Caki2 (cell line): ENCODE measurements at places on chromosomes 6 and 20. TPM values are rescaled to one million over a fixed set of nuclear protein-coding genes. Genes with fewer than 3 reads are reported as not detected.
A peak's percentile ranks its signal among the peaks of the same experiment; 100 is the strongest.

- no peak for DNase-seq
These were observed 187.5 kb downstream of the PLCB4 start for GRCh38 chr20:9256393-9256792.

GRCh38 chr6:20644667-20645370, 110.6 kb downstream of the CDKAL1 start:
- DNase-seq = no peak

DNA sequence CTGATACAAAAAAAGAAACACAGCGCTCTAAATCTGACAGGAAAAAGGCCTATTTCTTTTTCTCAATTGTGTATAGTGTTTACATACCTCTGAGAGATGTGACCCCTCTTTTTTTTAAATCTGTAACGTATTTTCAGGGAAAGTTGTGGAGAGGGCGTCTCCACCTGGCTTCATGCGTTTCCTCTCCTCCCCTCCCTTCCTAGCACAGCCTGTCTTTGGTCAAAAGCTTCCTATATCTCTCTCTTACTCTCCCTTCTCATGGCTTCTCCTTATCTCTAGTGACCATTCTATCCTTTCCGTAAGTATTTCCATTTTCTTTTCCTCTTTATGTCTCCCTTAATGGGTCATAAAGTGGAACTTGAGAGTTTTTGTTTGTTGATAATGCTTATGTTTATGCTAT, 458.9 kb downstream of the HACE1 start:
- no peak for DNase-seq

DNA sequence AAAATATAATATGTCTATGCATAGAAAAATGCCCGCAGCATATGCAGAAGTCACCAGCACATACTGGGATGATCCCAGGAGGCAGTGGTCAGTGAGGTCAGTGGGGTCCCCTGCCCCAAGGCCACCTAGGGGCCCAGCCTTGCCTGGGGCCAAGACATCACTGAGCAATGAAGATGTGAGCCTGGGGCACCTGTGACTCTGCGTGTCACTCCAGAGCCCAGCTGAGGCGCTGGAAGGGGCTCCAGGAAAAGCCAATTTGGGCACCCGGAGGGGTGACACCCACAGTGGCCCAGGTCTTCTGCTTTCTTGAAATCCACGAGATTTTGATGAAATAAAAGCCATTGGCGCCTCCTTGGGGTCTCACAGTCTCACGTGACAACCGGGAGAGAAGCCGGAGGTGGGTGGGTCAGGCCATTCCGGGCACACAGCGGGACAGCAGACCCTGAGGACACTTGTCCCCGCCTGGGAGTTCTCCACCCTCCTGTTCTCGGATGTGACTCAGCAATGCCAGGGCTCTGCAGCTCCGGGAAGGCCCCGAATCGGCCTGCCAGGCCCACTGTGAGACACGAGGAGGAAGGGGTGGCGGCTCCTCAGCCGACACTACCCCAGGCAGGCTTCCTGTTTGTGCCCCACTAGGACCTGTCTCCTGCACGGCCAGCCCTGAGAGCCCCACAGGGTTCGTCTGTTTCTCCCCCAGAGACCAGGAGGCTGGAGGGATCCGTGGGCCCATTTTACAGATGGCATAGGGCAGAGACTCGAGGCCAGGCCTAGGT, 24.4 kb upstream of the SLCO4A1 start:
- peak; percentile 75 for DNase-seq

DNA sequence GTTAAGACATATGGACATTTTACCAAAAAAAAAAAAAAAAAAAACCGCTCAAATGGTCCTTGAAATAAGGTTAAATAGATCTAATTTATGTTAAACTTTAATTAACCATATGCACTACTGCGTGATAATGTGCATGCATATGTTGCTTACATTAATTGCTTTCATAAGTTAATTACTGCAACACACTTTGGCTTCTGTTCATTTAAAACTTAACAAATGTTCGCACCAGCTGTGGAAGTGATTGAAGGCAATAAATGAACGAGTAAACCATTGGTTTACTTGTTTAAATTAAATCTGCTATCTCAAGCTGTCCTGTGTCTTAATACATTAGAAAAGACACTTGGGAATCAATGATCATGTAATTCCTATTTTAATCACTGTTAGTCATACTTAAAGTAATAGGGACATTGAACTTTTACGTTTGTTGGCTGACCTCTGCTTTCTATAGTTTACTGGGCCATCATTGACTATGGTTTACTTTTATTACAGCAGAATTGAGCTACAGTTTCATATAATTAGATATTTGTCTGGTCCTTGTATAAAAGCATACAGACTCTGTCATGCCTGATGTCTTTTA, 294.7 kb downstream of the KHDC1L start:
- no peak for DNase-seq

DNA sequence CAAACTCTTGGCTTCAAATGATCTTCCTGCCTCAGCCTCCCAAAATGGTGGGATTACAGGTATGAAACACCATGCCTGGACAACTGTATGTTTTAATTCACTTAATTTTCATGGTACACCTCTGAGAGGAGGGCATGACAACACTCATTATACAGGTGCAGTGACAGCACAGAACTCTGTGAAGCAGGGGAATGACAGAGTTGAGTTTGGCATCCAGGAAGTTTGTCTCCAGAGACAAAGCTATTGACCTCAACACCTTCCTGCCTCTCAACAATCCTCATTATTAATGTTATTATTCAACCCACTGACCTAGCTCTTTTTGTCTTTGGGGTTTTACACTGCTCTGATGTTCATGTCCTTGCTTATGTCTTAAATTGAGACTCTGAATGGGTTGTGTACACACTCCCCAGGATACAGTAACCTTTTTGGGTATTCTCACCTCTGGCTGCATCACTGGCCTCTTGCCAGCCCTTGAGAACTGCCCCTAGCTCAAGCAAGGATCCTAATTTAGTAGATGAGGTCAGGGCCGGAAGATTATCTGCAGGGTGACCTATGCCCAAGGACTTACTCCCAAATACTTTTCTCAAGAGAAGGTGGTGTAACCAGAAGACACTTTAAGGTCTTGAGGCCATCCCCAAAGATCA, 13.0 kb upstream of the IER3 start:
- no peak for DNase-seq

- no peak for DNase-seq
These were observed 43.7 kb downstream of the TM9SF4 start for GRCh38 chr20:32153156-32153665.

DNA sequence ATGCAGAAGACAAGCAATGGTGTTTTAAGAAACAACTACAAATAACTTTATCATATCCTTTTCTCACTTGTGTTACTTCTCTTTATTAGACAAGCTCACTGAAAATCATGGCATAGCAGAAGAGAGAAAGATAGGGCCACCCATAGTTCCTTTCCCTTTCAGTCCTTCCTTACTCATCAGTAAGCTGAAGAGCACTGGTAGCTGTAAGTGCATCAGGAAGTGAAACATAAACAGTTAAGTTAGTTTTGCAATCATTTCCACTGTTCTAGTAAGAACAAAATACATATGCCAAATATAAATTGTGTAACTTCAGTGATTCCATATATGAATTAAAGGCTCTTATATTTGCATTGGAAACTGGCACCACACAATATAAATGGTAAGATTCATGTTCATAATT, 220.1 kb downstream of the HACE1 start:
- no peak for DNase-seq

- no peak for DNase-seq
These were observed 7.5 kb downstream of the HMGN4 start for GRCh38 chr6:26545627-26546026.

- peak; percentile 20 for DNase-seq
These were observed 8.6 kb downstream of the AARS2 start for GRCh38 chr6:44304282-44305199.

GRCh38 chr6:36908747-36909146, 23.0 kb downstream of the C6orf89 start:
- no peak for DNase-seq

DNA sequence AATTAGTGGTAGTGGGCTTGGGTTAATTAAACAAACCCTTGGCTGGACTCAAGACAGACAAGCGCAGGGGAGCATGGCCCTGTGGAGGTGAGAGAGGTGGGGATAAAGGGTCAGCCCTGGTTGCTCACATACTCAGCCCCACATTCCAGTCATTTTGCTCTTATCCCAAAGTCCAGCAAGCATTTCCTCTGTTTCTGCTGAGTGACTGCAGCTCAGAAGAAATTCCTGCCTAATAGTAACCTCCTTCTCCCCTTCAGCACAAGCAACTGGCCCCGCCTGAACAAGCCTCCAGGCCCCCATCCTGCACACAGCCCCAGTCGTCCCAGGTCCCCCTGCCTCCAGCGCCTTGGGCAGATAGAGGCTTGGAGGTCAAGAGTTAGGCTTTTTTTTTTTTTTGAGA, 3.6 kb upstream of the TFEB start:
- no peak for DNase-seq

GRCh38 chr20:5722927-5723326, 27.3 kb upstream of the SHLD1 start:
- DNase-seq = no peak

- DNase-seq = no peak
These were observed 33.9 kb downstream of the ZNF133 start for GRCh38 chr20:18321976-18322950.

DNA sequence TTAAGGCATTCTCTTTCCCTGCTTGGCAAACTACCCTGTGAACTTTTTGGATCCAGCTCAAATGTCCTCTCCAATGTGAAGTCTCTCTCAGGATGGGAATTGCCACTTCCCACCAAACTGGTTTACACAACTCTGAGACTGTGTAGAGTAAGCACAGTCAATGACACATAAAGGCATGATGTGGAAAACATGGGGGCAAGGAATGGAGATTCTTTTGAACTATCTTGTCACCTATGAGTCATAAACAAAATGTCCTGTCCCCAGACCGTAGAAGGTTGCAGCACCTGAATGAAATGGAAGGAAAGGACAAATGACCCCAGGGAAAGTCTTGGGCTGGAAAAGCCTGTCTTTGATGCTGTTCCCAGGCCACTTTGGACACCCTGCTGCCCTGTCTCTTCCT, 11.0 kb upstream of the KIF13A start:
- DNase-seq = no peak

DNA sequence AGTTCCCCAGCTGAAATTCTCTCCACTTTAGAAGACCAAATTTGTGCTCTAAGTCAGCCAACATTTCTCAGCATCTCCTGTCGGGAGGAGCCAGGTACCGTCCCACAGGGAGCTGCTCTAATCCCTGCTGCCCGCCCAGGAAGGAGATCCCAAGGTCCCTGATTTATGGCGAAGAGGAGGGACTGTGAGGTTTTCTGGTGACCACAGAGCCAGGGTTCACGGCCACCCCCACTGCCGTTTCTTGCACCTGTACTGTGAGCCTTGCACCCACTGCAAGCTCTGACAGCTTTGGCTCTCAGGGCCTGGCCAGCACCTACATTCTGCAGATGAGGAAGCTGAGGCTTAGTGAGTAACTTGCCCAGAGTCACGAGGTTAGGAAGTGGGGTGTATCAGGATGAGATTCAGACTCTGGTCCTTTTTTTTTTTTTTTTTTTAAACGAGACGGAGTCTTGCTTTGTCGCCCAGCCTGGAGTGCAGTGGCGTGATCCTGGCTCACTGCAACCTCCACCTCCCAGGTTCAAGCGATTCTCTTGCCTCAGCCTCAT, 34.9 kb downstream of the FOXC1 start:
- no peak for DNase-seq

DNA sequence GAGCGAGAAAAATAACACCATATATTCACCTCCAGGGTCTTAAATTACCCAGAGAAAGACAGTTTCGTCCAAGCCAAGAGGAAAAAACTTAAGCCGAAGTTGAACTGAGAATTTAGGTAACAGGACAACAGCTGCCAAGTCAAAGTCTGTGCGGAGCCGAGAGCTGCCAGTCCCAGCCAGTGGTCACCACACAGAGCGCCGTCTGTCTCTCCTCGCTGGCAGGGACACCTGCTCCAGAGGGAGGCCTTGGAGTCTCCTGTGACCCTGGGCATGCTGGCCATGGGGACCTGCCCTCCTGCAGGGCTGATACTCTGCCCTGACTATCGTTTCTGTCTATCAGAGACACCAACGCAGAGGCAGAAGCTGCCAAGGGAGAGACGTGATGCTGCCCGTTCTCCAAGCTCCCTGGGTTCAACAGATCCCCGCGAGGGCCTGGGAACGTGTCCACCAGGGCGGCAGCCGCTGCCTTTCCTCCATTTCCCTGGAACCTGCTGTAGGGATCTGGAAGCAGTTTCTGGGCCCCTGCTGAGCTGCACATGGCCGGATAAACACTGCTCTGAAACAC, 341.3 kb downstream of the SMOC2 start:
- no peak for DNase-seq

GRCh38 chr6:93790981-93791380, 371.6 kb upstream of the EPHA7 start:
- no peak for DNase-seq

GRCh38 chr6:16736856-16737775, 24.1 kb downstream of the ATXN1 start:
- no peak for DNase-seq

DNA sequence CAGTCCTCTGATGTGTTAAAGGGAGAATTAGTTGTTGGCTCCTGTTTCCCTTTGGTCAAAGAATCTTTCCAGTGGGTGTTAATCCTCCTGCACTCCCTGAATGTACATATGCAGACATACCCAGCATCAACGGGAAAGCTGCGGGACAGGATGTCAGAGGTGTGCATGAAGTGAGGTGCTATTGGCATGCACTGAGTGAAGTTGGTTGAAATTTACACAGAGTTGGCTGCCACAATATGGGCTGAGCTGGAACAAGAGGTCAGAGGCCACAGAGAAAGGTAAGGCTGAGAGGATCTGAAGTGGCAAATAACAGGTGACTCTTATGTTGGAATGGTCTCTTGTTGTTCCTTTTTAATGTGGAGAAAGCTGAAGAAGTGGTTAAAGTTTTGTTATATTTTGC, 82.7 kb upstream of the AKIRIN2 start:
- DNase-seq = no peak

DNA sequence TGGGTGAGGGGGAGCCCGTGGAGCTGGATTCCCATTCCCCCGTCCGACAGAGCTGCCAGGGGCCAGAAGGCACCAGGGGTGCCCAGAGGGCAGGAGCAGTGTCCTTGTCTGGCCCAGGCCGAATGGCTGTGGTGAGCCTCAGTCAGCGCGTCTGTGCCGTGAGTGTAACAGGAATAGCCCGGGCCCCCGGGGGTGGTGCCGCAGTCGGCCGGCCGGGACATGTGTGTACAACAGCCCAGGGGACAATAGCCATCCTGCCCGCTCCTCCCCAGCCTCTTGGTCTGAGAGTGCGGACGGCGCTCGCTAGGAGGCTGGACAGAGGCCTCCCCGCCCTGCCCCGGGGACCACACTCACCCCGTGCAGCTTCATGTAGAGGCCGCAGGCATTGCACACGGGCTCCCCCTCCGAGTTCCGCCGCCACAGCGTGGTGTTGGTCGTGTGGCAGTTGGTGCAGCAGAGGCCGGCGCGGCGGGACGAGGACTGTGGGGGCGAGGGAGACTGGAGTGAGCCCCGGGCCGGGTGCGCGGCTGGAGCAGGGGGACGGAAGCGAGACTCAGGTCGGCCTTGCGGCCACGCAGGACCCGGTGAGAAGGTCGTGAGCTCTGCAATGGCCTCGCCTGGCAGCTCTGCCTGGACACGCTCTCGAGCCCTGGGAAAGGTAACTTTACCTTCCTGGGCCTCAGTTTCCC, 9.6 kb downstream of the GATA5 start:
- DNase-seq = no peak

RBM38 gene
- 14.6 and 15.2 TPM in 2 replicates for total RNA-seq

PRL gene
- not detected in 2 replicates for total RNA-seq

SEMG1 gene
- total RNA-seq = not detected in 2 replicates

CCN6 gene
- total RNA-seq = not detected in 2 replicates

ZBP1 gene
- total RNA-seq = not detected in 2 replicates

DDO gene
- total RNA-seq = 2.1 and 6.9 TPM in 2 replicates

EEF1A2 gene
- total RNA-seq = 249 and 281 TPM in 2 replicates

HNF4A gene
- total RNA-seq = not detected in 2 replicates

MAFB gene
- 0.03 TPM in 1 of 2 replicates, not detected in the other for total RNA-seq
